ENCODE measurements at places on chromosomes 11 and 22.

DNA sequence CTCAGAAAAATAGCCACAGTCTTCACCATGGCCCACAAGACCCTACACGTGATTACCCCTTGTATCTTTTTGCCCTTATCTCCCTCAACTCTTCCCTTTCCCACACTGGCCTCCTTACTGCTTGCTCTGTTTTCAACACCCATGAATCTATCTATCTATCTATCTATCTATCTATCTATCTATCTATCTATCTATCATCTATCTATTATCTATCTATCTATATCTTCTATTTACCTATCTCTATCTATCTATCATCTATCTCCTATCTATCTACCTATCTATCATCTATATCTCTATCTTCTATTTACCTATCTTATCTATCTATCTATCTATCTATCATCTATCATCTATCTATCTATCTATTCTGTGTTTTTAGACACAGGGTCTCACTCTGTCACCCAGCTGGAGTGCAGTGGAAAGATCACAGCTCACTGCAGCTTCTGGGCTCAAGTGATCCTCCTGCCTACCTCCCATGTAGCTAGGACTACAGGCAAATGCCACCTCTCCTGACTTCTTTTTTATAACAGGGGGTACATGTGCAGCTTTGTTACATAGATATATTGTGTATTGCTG, 54.2 kb downstream of the CNTF start:
- no peak for DNase-seq

DNA sequence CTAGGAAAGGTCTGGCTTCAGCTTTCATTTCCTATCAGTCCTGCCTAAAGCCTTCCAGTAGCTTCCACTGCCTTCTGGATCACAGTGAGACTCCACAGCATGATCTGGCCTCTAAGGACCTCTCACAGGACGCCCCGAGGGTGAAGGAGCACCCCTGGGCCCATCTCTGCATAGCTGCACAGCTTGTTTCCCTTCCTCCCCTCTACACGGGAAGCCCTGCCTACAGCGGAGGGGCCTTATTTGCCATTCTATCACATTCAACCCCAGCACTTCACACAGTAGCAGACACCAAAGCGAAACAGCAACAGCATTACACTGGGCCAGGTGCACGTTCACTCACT, 162.3 kb upstream of the GRK3 start:
- no peak for DNase-seq

DNA sequence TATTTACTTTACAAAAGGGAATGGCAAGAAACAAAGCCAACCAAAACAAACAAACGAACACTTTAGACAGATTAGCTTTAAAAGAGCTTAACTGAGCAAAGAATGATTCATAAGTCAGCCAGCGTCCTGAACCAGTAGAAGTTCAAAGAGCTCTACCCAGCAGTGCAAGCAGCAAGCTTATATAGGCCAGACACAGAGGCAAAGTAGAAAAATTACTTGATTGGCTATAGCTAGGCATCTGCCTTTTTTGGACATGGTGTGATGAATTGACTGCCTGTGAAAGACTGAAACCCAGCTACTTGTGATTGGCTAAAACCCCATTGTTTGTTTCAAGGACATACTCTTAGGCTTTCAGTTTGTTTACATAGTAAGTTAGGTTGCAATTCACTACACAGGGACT, 2120.0 kb upstream of the RAG2 start:
- DNase-seq = no peak

DNA sequence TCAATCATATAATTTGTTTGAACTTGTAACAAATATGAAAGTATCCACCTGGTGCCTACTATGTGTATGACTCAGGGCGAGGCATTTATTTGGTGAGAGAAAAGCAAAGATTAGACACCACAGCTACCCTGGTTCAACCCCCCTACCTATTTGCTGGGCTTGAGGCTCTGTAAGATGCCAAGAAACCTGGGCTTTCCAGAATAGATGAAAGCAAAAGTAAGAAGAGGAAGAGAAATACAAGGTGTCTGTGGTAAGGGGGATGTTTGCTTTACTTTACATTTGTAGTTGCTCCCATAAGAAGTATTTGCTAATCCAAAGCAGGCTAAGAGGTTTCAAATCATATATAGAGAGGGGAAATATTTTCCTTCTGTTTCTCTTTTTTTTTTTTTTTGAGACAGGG, 61.7 kb downstream of the DDI1 start:
- no peak for DNase-seq

GRCh38 chr22:23217171-23218052, 37.1 kb downstream of the BCR start:
- no peak for DNase-seq

DNA sequence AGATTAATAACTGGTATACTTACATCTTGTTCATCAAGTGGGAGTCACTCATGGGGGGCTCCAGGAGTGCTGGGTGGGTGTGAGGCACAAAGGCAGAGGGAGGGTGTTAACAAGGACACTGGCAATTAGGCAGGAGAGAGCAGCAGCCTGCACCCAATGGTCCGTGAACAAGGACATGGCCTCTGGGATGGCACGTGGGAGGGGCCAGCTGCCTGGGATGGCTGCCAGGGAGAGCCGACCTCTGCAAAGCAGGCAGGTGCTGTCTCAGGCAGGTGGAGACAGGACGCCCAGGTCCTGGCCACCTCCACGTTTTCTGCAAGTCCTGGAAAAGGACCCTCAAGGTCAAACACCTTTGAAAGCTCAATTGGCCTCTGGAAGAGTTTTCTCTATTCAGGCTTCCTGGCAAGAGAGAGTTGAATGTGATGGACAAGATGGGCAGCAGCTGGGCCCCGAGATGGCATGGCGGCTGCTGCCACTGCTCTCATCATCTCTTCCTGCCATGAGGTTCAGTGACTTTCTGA, 257.1 kb downstream of the BUD13 start:
- no peak for DNase-seq

- no peak for DNase-seq
Observed at GRCh38 chr11:112248201-112248600, 12.5 kb downstream of the PLET1 start.

- no peak for DNase-seq
Observed at GRCh38 chr11:78796956-78797355, 222.3 kb upstream of the NARS2 start.

GRCh38 chr11:9259981-9260837, 4.9 kb downstream of the DENND5A start:
- no peak for DNase-seq

- DNase-seq = no peak
Observed at GRCh38 chr11:115515647-115516395, 11.6 kb upstream of the CADM1 start.
